ENCODE measurements at places on chromosomes 12 and 14.

DNA sequence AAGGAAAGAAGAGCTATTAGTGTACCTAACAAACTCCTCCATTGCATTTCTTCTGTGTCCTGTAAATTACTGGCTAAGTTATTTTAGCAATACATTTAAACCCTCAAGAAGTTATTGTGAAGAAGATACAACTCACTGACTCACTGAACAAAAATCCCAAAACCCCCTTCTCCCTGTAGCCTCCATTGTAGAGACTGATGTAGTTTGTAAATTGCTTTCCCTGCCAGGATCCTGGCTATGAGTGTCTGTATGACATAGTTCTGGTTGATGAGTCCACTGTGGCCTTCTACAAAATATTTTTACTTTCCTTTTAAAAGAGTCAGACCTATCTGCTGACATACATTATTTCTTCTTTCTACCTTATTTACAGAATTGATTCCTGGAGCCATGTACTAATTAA is 155.6 kb downstream of the SLC6A15 start:
- no peak for DNase-seq

DNA sequence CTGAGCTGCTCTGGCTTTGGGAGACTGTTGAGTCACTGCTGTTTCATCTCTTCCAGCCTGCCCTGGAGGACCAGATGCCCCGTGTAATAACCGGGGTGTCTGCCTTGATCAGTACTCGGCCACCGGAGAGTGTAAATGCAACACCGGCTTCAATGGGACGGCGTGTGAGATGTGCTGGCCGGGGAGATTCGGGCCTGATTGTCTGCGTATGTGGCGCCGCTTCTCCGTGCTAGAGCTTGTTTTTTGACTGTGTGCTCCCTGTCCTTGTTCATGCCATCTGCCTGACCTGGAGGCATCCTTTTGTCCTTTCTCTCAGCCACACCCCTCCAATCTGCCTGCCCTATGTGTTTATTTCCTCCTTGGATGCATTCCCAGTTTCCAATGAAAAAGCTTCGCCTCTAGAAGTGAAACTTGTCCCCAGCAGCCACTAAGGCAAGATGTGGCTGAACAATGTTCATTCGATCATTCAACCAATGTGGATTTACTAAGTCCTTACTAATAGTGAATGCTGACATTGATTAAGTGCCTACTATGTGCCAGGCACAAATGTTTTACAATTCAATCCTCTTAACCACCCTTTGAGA is 98.6 kb downstream of the NT5DC3 start:
- no peak for DNase-seq

DNA sequence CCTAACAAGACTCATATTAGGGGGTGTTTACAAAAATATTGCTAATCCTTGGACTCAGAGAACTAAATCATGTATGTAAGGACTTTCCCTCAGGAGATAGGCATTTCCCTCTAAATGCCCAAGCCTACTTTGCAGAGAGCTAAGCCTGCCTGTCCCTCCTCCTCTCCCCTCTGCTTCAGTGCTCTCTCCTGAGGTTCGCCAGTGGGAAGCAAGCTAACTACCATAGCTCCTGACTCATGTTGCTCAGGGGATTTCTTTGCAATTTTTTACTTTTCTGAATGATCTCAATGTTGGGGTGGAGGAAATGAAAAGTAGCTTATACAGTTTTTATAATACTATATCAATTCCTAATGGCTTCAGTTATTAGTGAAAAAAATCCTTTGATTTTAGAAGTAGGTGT is 29.6 kb downstream of the IFT43 start:
- DNase-seq, result no peak

DNA sequence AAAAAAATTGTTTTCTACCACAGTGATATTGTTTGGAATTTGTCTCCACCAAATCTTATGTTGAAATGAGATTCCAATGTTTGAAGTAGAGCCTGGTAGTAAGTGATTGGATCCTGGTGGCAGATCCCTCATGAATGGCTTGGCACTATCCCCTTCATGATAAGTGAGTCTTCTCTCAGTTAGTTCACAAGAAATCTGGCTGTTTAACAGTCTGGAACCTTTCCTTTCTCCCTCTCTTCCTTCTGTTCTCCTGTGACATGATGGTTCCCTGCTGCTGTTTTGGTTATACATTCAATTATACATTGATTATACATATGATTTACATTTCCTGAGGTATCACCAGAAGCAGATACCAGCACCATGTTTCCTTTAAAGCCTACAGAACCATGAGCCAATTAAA is 442.2 kb downstream of the SLC6A15 start:
- no peak for DNase-seq
